ENCODE measurements at places on chromosomes 3 and 15. TPM values are rescaled to one million over a fixed set of nuclear protein-coding genes. Genes with fewer than 3 reads are reported as not detected.

MTHFS gene
- 32.0 TPM for total RNA-seq

COLQ gene
- 4.1 TPM for total RNA-seq

CCR1 gene
- 63.9 TPM for total RNA-seq

GABRR3 gene
- not detected for total RNA-seq

SV2B gene
- total RNA-seq, result 0.20 TPM

TEX55 gene
- total RNA-seq, result not detected

TAGLN3 gene
- not detected for total RNA-seq

IMPG2 gene
- 0.62 TPM for total RNA-seq

CHRM5 gene
- total RNA-seq, result not detected

LRRIQ4 gene
- total RNA-seq, result 0.23 TPM

FOXL2NB gene
- not detected for total RNA-seq

ARGFX gene
- total RNA-seq, result not detected

XCR1 gene
- not detected for total RNA-seq

MAGI1 gene
- not detected for total RNA-seq

SHF gene
- total RNA-seq, result 2.1 TPM

EIF2A gene
- 82.2 TPM for total RNA-seq

SLC28A2 gene
- not detected for total RNA-seq

PODXL2 gene
- total RNA-seq, result 2.2 TPM

IQCF5 gene
- total RNA-seq, result not detected

CFAP100 gene
- total RNA-seq, result not detected

KCNAB1 gene
- not detected for total RNA-seq

RSRC1 gene
- 48.9 TPM for total RNA-seq

BBS4 gene
- total RNA-seq, result 17.1 TPM

TMC3 gene
- not detected for total RNA-seq

GOLGA8M gene
- 11.3 TPM for total RNA-seq

COL6A5 gene
- not detected for total RNA-seq

TASOR gene
- 87.1 TPM for total RNA-seq

C3orf49 gene
- total RNA-seq, result not detected

GNAT1 gene
- not detected for total RNA-seq

ADCY5 gene
- total RNA-seq, result not detected

CASR gene
- total RNA-seq, result not detected

NOX5 gene
- not detected for total RNA-seq

ERC2 gene
- not detected for total RNA-seq

GOLGA6L7 gene
- not detected for total RNA-seq

A4GNT gene
- total RNA-seq, result not detected

DNASE1L3 gene
- not detected for total RNA-seq

B4GALT4 gene
- 13.8 TPM for total RNA-seq

CBLB gene
- 146 TPM for total RNA-seq

MEX3B gene
- total RNA-seq, result 0.51 TPM

PCOLCE2 gene
- total RNA-seq, result not detected

TUBGCP4 gene
- 33.4 TPM for total RNA-seq

ALG1L2 gene
- total RNA-seq, result 2.7 TPM

SEMA3G gene
- 0.06 TPM for total RNA-seq

GCNT3 gene
- total RNA-seq, result not detected

CLDN1 gene
- total RNA-seq, result not detected

AEN gene
- total RNA-seq, result 38.2 TPM

LNP1 gene
- 1.1 TPM for total RNA-seq

POTEB gene
- total RNA-seq, result not detected

GHRL gene
- total RNA-seq, result 0.53 TPM

KIF23 gene
- total RNA-seq, result 57.7 TPM

PSTPIP1 gene
- total RNA-seq, result 241 TPM
